NCI-H2081 (cell line): ENCODE measurements at places on chromosomes 3 and 15.

DNA sequence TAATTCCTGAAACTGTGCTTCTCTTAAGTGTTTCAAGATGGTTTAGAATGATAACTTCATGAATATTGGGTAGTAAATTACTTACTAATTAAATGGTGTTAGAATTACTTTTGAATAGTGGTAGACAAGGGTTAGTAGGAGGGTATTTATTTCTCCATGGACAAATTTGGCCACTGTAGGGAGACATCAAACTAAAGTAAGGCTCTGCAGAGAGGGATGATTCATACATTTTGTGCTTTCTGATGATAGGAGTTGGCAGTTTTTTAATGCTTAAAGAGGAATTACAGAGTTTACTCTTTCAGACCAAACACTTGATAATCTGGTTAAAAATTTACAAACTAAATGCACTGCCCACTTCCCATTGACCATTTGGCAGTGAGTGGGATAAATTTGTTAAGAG lies 127.6 kb downstream of the NAALADL2 start:
- no peak for DNase-seq

DNA sequence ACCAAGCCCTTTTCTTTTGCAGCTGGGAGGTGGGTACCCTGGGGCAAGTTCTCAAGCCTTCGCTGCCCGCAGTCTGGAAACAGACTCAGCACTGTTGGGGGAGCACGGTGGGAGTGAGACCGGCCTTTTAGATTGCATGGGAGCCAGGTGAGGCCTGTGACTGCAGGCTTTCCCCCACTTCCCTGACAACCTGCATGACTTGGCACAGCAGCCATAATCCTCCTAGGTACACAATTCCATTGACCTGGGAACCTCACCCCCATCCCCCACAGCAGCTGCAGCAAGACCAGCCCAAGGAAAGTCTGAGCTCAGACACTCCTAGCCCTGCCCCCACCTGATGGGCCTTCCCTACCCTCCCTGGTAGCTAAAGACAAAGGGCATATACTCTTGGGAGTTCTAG lies 52.2 kb upstream of the CCDC80 start:
- DNase-seq = no peak

DNA sequence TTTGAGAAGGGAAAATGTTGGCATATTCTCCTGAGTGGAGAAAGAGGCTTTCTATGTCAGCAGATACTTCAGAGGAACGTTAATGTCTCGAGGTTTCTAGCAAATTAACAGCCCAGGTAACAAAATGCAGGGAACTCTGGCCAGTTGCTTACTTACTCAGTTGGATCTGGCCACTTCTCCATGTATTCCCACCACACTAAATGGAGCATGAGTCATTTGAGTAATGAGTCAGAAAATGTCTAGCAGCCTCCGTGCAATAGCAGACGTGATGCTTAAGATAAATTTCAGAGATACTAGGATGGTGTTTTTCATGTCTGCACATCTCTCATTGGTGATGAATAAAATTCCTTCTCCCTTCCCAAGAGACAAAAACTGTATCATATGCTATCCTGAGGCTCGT lies 671.5 kb downstream of the FHIT start:
- DNase-seq = peak; percentile 6

GRCh38 chr3:106333911-106334618 lies 465.3 kb upstream of the CBLB start:
- DNase-seq = no peak

- DNase-seq = no peak
Measured at GRCh38 chr3:66479532-66479947, 21.3 kb downstream of the LRIG1 start.

DNA sequence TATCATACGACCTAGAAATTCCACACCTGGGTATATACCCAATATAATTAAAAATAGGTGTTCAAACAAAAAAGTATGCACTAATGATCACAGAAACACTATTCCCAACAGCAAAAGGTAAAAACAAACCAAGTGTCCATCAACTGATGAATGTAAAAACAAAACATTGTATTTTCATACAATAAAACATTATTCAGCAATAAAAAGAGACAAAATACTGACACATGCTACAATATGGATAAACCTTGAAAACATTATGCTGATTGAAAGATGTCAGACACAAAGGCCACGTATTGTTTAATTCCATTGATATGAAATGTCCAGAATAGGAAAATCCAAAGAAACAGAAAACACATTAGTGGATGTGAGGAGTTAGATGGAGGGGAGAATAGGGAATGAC lies 71.0 kb downstream of the RPL22L1 start:
- DNase-seq = no peak

DNA sequence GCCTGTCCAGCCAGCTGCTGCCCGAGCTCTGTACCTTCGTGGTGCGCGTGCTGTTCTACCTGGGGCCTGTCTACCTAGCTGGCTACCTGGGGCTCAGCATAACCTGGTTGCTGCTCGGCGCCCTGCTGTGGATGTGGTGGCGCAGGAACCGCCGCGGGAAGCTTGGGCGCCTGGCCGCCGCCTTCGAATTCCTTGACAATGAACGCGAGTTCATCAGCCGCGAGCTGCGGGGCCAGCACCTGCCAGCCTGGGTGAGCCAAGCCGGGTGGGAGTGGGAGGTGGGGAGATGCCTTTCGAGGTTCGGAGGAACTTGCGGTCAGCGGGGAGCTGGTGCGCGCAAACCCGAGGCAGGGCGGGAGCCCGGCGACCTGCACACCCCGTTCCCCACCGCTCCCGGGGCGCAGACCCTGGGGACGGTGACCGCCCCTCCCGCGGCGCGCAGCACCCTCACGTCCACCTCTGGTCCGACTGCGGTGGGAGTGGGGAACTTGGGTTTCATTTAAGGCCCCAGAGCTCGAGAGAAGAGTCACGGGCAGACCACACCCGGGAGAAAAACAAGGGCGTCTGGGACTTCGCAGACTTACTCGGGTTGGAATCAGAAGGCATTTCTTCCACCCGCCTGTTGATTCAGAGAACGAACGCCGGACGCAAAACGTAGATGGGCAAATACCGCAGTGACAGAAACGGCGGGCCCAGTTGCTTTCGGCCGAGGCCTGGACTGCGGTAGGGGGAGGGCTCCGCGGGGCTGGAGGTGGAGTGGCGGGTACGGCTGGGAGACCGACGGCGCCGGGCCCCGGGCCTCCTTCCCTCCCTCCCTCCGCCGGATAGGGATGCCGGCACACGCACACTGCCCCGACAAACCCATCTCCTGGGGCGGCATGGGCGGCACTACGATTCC lies 708 bp downstream of the ESYT3 start:
- DNase-seq = peak; percentile 31

DNA sequence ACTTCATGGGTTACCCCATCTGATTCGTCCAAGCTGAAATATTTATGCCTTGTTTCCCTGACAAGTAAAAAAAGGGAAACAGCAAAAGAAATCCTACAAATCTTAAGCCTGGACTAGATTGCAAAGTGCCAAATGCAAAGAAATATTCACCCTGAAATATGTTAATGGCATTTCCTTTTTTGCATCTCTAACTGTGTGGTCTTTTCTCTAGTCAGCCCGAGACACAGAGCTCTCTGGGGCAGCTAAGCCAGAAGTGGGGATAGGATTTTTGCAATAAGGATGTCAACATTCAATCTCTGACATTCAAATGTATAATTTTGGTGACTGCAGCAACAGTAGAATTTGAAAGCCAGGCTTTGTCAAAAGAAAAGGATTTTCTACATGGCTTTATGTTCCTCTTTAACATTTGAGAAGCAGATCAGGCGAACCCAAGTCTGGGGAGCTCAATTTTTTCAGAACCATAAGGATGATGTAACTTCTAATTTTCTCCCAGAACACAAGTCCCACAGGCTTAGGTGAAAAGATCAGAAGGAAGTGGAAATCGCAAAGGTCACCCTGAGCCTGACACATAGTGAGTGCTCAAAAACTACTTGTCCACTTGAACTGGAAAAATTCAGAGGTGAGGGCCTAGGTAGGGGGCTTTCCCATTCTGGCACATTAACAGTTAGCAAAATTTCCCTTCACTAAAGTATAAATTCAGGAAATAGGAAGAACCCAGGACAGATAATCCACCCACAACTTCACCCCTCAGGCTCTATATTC lies 28.2 kb upstream of the KCNMB3 start:
- DNase-seq = no peak

DNA sequence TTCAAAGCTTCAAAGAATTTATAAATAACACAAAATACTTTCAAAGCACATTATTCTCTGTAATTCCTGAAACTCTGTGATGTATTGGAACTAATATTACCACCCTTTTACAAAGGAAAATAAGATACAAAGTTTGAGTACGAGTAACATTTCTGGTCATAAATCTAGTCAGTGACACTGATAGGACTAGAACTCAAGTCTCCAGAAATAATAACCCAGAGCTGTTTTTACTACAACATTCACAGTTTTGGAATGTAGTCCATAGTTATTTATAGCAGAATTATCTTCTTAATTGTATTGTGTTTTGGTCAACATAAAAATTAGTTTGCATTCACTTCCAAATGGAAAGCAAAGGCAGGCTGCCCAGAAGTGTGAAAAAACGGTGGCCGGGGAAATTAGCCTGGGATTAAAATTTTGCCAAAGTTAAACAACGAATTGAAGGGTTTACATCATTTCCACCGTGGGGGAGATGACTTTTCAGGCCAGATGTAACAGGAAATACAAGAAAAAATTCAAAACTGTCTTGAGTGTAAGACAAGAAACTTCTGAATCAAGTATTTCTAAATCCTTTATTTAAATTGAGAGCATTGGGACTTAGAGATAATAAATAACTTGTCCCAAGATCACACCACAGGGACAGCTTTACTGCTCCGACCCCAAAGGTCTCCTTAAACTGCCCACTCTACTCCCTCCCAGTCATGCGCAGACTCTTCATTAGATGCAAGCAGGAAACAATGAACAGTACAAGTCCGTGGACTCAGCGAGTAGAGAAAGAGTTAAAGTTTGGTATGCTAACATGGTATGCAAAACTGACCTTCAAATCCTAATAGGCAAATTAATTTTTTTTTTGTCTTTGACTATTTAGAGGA lies 74.3 kb upstream of the VGLL4 start:
- DNase-seq = no peak

DNA sequence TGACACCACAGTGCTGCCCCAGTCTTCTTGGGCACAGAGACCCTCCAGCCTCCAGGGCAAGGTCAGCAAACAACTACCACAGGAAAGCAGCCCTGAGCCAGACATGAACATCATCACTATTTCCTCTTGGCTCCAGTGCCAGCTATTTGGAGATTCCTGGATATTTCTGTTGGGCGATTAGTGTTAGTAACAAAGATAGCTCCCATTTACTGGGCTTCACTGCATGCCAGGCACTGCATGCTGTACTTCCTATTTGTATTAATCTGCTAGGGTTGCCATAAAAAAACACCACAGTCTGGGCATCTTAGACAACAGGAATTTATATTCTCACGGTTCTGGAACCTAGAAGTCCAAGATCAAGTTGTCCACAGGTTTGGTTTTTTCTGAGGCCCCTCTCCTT lies 255.1 kb upstream of the STT3B start:
- DNase-seq = no peak

- no peak for DNase-seq
Measured at GRCh38 chr3:59796456-59796855, 746.6 kb upstream of the CFAP20DC start.

DNA sequence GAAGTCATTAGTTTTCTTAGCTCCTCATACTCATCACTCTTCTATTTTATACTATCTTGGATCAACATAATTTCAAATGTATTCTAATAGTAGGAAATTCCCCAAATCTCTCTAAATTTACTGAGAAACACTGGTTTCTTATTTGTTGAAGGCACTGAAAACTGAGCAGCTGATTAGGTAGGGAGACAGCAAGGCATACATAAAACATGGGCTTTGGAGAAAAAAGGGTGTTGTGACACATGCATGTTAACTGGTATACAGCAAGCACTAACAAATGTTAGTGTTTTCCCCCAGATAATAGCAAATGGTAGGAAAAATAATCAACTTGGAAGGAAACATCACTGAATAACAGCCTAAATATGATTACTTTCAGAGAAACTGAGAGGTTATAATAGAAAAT lies 125.5 kb upstream of the TSPAN3 start:
- DNase-seq = no peak

GRCh38 chr3:101665851-101666250 lies 11.1 kb downstream of the ZBTB11 start:
- no peak for DNase-seq

DNA sequence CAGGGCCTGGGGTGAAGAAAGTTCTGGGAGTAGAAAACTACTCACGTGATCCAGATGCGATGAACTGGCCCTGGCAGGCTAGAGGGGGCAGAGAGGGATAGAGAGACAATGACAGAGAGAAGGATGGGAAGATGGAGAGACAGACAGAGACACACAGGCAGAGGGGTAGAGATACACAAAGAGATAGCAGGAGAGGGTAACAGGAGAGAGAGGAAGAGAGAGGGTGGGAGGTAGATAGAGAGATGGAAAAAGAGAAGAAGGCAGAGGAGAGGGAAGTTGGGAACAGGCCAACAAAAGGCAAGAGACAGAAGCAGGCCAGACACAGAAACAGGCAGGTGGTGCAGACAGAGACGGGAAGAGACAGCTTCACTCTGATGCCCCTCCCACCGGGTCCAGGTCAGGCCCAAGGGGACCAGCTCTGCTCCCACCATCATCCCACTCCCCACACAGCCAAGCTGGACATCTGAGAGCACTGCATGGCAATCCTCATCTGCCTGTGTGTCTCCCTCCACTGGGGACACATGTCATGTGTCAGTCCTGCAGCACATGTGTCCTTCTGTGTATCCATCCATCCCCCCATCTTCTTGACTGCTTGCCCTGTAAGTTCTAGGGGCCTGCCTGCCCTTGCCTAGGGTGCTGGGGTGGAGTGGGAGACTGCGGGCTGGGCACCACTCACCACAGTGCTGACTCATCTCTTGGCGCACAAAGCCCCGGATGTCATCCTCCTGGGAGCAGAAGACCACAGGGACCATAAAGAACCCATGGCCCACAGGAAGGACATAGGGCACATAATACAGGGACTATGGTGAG lies 2.2 kb upstream of the UCN2 start:
- no peak for DNase-seq

DNA sequence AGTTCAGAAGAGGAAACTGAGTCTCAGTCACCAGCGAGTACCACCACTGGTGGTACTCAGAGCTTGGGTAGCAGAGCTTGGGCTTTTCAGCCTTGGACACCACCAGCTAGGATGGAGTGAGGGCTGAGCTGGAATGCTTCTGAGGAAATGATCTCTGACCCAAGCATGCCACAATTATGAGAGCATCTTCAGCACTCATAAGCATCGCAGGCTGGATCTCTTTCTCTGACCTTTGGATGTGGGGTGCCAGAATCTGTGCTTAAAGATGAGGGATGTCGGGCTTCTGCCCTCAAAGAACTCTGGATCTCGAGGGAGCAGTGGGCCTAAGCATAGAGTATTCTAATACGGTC lies 36.4 kb downstream of the ZNF710 start:
- DNase-seq = no peak

DNA sequence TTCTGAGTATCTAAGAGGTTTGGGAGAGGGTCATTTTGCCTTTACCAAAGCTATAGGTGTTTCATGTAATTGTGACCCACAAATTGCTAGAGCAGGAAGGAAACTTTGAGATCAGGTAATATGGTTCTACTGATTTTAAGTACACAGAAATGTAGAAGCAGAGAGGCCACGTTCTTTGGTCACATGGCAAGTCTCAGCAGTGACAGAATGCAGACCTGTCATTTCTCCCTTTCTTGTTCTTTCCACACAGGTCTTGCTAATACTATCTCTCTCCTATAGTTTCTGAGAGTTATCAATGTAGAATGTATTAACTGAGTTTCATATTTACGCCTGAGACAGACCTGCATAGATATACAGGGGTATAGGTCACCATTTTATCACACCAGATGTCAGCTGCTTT lies 10.9 kb upstream of the RTP1 start:
- no peak for DNase-seq

- DNase-seq = no peak
Measured at GRCh38 chr3:32284443-32285212, 46.1 kb downstream of the CMTM8 start.

- DNase-seq = no peak
Measured at GRCh38 chr3:171845481-171846284, 2.5 kb downstream of the TMEM212 start.

- DNase-seq = no peak
Measured at GRCh38 chr15:78712797-78713515, 71.9 kb upstream of the CHRNB4 start.
